A549 treated with dexamethasone at 1 μM for 4 hours (cell line): ENCODE measurements at places on chromosomes 12 and 14. TPM values are rescaled to one million over a fixed set of nuclear protein-coding genes. Genes with fewer than 3 reads are reported as not detected.

The RAD51AP1 gene
- 14.9 to 20.8 TPM (median 18.0 TPM) in 5 replicates for total RNA-seq

The SDS gene
- total RNA-seq = 0.31 to 1.9 TPM (median 1.7 TPM) in 5 replicates

The DPY19L2 gene
- 1.1 to 1.8 TPM (median 1.6 TPM) in 5 replicates for total RNA-seq

The RTN1 gene
- 0.03 TPM in 1 of 5 replicates, not detected in the others for total RNA-seq

The FAM181A gene
- not detected in 5 replicates for total RNA-seq

The ORAI1 gene
- total RNA-seq = 21.0 to 34.2 TPM (median 32.3 TPM) in 5 replicates

The GLIPR1 gene
- 28.2 to 39.3 TPM (median 31.1 TPM) in 5 replicates for total RNA-seq

The PTGER2 gene
- total RNA-seq = 2.7 to 4.6 TPM (median 4.2 TPM) in 5 replicates

The KLRG1 gene
- 1.1 to 2.0 TPM (median 1.5 TPM) in 5 replicates for total RNA-seq

The SDR9C7 gene
- total RNA-seq = 0.05 to 0.08 TPM (median 0.07 TPM) in 4 of 5 replicates, not detected in the other

The ZDHHC22 gene
- 0.20 to 0.27 TPM (median 0.23 TPM) in 5 replicates for total RNA-seq

The KLRK1 gene
- total RNA-seq = 0.13 TPM in 1 of 5 replicates, not detected in the others

The CCDC175 gene
- not detected in 5 replicates for total RNA-seq

The GYS2 gene
- total RNA-seq = 0.06 to 0.23 TPM (median 0.18 TPM) in 3 of 5 replicates, not detected in the others

The HVCN1 gene
- 0.45 to 0.83 TPM (median 0.62 TPM) in 5 replicates for total RNA-seq

The SIX6 gene
- not detected in 5 replicates for total RNA-seq

The ANKS1B gene
- total RNA-seq = 0.20 to 0.52 TPM (median 0.51 TPM) in 5 replicates

The TGFB3 gene
- 0.54 to 0.90 TPM (median 0.75 TPM) in 5 replicates for total RNA-seq

The DENR gene
- 54.2 to 64.4 TPM (median 60.6 TPM) in 5 replicates for total RNA-seq

The KCNC2 gene
- not detected in 5 replicates for total RNA-seq

The USP44 gene
- total RNA-seq = 0.07 to 0.14 TPM (median 0.08 TPM) in 5 replicates

The SYNJ2BP gene
- total RNA-seq = 8.9 to 13.1 TPM (median 12.6 TPM) in 5 replicates

The CAPRIN2 gene
- total RNA-seq = 24.7 to 35.7 TPM (median 29.4 TPM) in 5 replicates

The LBHD2 gene
- total RNA-seq = 0.12 to 0.22 TPM (median 0.20 TPM) in 3 of 5 replicates, not detected in the others

The CPNE6 gene
- 0.06 to 0.34 TPM (median 0.13 TPM) in 5 replicates for total RNA-seq

The CFAP73 gene
- total RNA-seq = 0.09 to 0.14 TPM (median 0.11 TPM) in 3 of 5 replicates, not detected in the others

The KRT78 gene
- total RNA-seq = 0.12 to 0.36 TPM (median 0.19 TPM) in 4 of 5 replicates, not detected in the other

The CHFR gene
- 19.1 to 25.7 TPM (median 23.0 TPM) in 5 replicates for total RNA-seq

The DBX2 gene
- not detected in 5 replicates for total RNA-seq

The HOXC4 gene
- total RNA-seq = 2.4 to 3.6 TPM (median 3.3 TPM) in 5 replicates

The MANSC1 gene
- total RNA-seq = 3.5 to 4.8 TPM (median 4.4 TPM) in 5 replicates

The AREL1 gene
- 20.3 to 26.8 TPM (median 23.6 TPM) in 5 replicates for total RNA-seq
